Mucosa of gallbladder (tissue), 1 donor: ENCODE measurements at places on chromosomes 16 and 17. TPM values are rescaled to one million over a fixed set of nuclear protein-coding genes. Genes with fewer than 3 reads are reported as not detected.

Gene HOXB3
- 17.2 TPM for total RNA-seq

Gene CACNG5
- total RNA-seq: not detected

Gene ABCC6
- total RNA-seq: 27.5 TPM

Gene KRT28
- total RNA-seq: not detected
